ENCODE measurements at places on chromosomes 6 and 20. TPM values are rescaled to one million over a fixed set of nuclear protein-coding genes. Genes with fewer than 3 reads are reported as not detected.

The MAP3K7 gene
- 23.3 TPM for total RNA-seq

DNA sequence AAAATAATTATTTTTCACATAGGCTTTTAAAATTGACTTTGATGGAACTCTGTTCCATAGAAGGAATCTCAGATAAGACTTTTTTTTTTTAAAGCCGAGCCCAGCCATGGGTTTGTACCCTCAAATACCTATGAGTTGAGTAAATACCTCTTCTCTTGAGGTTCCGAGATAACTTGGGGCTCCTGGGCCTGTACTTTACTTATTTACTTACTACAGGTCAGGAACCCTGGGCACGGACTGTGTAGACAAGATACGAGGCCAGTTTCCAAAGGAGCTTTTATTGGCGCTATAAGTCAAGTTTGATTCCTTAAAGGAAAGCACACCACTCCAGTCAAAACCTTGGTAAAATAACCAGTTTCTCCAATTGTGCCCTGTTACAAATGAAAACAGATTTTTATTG lies 7.5 kb downstream of the AFG1L start:
- no peak for DNase-seq
- H3K4me1 ChIP-seq: no peaks in the 10 kb centered on the region
- no peak overlapping the region for H3K4me3 ChIP-seq
- H3K27me3 ChIP-seq: no peaks in the 10 kb centered on the region
- no peak overlapping the region for H3K27ac ChIP-seq
- H3K36me3 ChIP-seq: no peaks in the 10 kb centered on the region

DNA sequence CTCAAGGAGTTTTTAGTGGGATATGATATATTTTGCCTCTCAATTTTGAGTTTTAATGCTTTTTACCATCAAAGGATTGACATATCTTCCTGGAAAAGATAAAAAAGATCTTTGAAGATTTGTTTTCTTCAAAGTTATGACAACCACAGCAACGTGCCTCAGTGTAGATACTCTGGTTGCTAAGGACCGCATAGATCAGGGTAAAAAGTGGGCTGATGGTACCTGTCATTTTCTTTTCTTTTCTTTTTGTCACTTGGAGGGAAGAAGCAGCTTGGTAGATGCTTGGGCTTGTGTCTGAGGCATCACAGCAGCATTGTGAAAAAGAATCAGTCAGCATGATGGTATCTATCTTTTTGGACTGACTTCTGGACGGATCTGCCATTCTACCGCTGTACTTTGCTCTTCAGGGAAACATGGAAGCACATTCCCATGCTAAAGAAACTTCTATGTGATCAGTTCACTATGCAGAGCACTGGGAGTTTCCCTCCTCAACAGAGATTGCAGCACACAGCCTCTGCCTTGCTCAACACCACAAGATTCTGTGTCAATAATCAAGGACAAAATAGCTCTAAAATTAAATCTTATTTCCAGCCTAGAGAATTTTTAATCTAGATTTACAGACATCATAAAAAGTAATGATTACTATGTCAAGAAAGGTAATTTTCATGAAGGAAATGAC lies 54.8 kb upstream of the SGK1 start:
- no peaks in the 10 kb centered on the region for H3K36me3 ChIP-seq
- no peaks in the 10 kb centered on the region for H3K4me1 ChIP-seq
- H3K4me3 ChIP-seq: no peak overlapping the region
- no peak for DNase-seq
- H3K27ac ChIP-seq: peak overlapping the region; percentile 51

The RUNX2 gene
- total RNA-seq: 7.6 TPM

GRCh38 chr6:65182681-65183080 lies 524.3 kb downstream of the EYS start:
- DNase-seq: no peak
- H3K4me3 ChIP-seq: no peak overlapping the region
- no peaks in the 10 kb centered on the region for H3K4me1 ChIP-seq
- no peaks in the 10 kb centered on the region for H3K27me3 ChIP-seq
- no peaks in the 10 kb centered on the region for H3K36me3 ChIP-seq

- H3K27me3 ChIP-seq: no peaks in the 10 kb centered on the region
- no peaks in the 10 kb centered on the region for H3K36me3 ChIP-seq
- no peak for DNase-seq
- no peaks in the 10 kb centered on the region for H3K4me1 ChIP-seq
- H3K4me3 ChIP-seq: no peak overlapping the region
Observed at GRCh38 chr6:135828021-135828420, 23.5 kb upstream of the PDE7B start.

The BHLHE23 gene
- not detected for total RNA-seq

DNA sequence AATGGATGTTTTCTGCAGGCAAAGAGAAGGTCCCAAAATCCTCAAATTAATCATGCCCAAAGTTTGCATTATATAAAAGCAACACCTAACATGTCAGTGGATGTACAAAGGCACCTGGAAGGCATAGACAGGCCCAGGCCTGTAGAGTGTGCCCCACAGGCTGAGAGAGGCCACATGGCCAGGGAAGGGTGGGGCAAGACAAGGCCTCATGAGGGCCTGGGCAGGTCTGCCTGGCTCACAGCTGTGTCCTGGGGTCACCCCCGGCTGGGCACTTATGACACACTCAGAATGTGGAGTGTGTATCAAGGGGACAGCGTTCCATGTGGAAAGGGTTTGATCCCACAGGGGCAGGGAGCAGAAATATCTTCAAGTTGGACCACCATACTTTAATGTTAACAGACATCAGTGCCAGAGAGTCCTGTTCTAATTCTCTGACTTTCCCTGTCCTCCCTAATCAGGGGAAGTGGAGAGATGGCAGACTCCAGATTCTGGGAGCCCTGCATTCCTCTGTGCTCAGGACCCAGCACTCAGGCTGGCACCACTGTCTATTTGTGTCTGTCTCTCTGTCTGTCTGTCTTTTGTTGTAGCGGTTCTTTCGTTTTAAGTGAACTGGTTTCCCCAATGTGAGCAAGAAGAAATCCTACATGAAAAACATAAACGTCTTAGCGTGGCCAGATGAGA lies 178.3 kb upstream of the FOXA2 start:
- DNase-seq: no peak
- H3K4me3 ChIP-seq: no peak overlapping the region

The BNIP5 gene
- 26.3 TPM for total RNA-seq

DNA sequence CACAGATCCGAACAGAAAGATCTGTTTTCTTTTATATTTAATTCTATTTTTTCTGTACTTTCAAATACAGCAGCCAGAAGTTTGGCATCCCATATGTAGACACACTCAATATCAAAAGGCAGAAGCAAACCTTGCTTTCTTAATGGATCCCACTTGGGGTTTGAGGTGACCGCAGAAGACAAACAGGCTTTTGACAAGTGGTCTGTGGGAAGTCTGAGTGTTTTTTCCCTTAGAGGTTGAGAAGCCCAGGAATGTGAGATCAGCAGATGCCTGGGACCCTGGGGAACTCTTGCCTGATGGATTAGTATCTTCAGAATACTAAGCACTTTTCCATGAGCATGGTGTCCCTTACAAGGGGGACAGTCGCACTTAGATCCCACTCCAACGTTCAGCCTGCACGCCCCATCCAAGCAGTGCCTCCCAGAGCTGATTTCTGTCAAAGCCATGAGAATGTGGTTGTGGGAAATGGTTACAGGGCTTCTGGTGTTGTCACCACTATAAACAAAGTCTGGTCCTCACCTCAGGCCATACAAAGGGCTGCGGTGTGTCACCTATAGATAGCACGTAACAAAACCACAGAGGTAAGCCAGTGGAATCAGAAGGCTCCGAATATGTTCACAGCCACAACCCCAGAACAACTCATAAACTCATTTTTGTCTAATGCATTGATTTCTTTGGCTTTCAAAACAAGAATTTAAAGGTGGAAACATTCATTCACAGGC lies 12.7 kb downstream of the IL17F start:
- H3K4me1 ChIP-seq: no peaks in the 10 kb centered on the region
- H3K36me3 ChIP-seq: no peaks in the 10 kb centered on the region

DNA sequence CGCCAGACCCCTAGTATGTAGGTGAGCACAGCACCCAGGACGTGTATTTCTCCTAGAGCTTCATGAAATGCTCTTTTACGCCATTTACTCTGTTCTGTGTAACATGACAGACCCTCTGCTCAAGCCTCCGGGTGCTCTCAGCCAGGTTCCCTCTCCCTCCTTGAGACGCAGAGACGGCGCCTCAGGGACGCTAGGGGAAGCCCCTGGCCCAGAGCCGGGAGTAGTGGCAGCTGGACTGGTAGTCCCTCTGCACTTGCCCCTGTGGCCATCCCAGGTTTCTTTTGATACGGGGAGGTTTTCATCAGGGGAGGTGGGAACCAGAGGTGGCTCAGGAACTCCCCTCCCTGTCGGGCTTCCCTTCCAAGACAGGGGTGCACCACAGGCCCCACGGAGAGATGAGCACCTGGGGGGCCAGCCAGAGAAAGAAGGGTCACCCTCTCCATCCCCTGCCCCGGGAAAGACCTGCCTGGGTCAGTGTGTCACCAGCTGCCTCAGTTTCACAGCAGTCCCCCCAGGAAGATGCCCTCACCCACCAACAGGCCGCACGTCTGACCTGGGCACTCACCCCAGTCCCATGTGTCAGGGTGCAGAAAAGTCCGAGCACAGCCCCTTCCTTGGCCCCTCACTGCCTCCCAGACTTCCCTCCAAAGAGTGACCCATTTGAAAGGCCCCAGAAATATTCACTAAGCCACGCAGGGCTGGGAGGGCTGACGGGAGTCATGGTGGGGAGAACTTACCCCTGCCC lies 58.1 kb upstream of the AFDN start:
- H3K36me3 ChIP-seq: no peaks in the 10 kb centered on the region
- no peak overlapping the region for H3K27ac ChIP-seq
- no peaks in the 10 kb centered on the region for H3K4me1 ChIP-seq
- DNase-seq: no peak
- H3K27me3 ChIP-seq: no peaks in the 10 kb centered on the region

GRCh38 chr6:122063076-122063475 lies 336.4 kb upstream of the HSF2 start:
- DNase-seq: no peak
- H3K27ac ChIP-seq: no peak overlapping the region
- H3K4me1 ChIP-seq: no peaks in the 10 kb centered on the region

GRCh38 chr6:21947731-21948386 lies 349.0 kb downstream of the PRL start:
- no peaks in the 10 kb centered on the region for H3K36me3 ChIP-seq
- DNase-seq: no peak
- no peaks in the 10 kb centered on the region for H3K27me3 ChIP-seq
- peaks cover 14% of the 10 kb centered on the region for H3K4me1 ChIP-seq
- H3K27ac ChIP-seq: no peak overlapping the region

The TMEM244 gene
- total RNA-seq: not detected

DNA sequence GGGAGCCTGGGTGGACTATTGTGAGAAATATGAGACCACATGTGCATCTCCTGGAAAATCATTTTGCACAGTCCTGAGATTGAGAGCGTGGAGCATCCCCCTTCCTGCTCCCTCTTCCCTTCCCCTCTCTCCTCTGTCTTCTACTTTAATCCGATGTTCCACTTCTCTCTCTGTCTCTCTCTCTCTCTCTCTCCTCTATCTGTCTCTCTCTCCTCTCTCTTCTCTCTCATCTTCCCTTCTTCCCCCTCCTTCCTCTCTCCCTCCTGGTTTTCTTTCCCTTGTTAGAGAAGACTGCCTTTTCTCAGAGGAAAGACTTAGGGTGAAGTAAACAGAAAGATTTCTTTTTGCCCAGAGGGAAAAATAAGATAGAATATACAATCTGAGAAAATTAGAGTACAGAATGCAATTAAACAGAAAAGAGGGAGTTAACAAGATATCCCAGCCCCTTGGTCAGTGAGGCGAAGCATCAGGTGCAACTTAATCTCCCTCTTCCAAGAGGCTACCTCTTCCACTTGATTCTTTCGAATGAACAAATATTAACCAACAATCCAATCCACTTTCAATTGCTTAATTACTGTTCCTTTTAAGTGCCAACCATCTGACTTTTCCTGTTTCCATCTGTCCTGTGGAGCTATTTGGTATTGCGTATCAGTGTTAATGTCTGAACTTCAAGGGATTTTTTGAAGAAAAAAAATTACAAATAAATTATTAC lies 14.6 kb downstream of the KHDC1 start:
- DNase-seq: no peak
- H3K36me3 ChIP-seq: no peaks in the 10 kb centered on the region
- H3K27me3 ChIP-seq: no peaks in the 10 kb centered on the region
- H3K4me3 ChIP-seq: no peak overlapping the region
- no peaks in the 10 kb centered on the region for H3K4me1 ChIP-seq

The MICB gene
- 7.0 TPM for total RNA-seq

The PTGIS gene
- total RNA-seq: 9.5 TPM

GRCh38 chr6:74482180-74482579 lies 723.7 kb downstream of the COL12A1 start:
- no peak overlapping the region for H3K4me3 ChIP-seq
- DNase-seq: no peak
- H3K27ac ChIP-seq: no peak overlapping the region
- H3K27me3 ChIP-seq: no peaks in the 10 kb centered on the region

- no peaks in the 10 kb centered on the region for H3K4me1 ChIP-seq
- no peak overlapping the region for H3K27ac ChIP-seq
- no peak overlapping the region for H3K4me3 ChIP-seq
Observed at GRCh38 chr6:8415913-8416312, 19.4 kb downstream of the SLC35B3 start.

GRCh38 chr20:50431066-50431450 lies 79.1 kb upstream of the PTPN1 start:
- no peaks in the 10 kb centered on the region for H3K36me3 ChIP-seq
- no peaks in the 10 kb centered on the region for H3K27me3 ChIP-seq
- H3K4me1 ChIP-seq: no peaks in the 10 kb centered on the region
- no peak overlapping the region for H3K27ac ChIP-seq
- no peak for DNase-seq
- no peak overlapping the region for H3K4me3 ChIP-seq

The FAM83B gene
- 40.2 TPM for total RNA-seq

DNA sequence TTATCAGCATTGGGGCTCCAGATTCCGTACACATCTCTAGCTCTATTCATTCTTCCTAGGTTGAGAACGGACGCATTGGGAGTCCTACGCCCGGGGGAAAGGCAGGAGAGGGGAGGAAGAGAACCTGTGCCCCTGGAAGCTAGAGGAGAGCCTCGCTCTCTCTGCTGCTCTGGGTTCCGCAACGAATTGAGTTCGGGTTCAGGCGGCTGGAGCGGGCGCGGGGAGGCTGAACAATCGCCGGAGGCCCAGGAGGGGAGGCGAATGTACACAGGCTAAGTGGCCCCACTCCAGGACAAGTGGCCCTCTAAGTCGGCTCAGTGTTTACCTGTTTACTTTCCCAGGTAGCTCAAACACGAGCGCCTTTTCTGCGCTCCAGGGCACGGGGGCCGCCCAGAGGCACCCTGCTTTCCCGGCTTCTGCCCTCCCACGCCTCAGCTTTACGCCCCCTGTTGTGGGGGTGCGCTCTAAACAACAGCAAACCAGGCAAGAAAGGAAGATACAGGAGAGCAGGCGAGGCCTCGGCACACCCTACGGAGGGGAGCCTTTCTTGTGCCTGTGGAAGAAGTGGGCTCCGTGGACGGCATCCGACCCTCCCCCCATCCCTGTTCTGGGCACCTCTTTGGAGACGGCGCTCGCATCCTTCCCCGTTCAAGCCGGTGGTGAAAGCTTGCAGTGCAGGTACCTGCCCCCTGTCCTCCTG lies 4.6 kb upstream of the NKX2-2 start:
- H3K4me3 ChIP-seq: no peak overlapping the region
- no peaks in the 10 kb centered on the region for H3K36me3 ChIP-seq
- H3K27me3 ChIP-seq: no peaks in the 10 kb centered on the region

The NKAPL gene
- not detected for total RNA-seq

All from Peyer's patch (tissue), 4 donors.